ENCODE measurements at places on chromosomes 6 and 20. TPM values are rescaled to one million over a fixed set of nuclear protein-coding genes. Genes with fewer than 3 reads are reported as not detected.

GRCh38 chr6:56242346-56242745, 5.0 kb downstream of the COL21A1 start:
- no peak for DNase-seq

Gene MOXD1
- polyA plus RNA-seq: 55.9 TPM

- no peak for DNase-seq
Measured at GRCh38 chr6:105121981-105122380, 57.8 kb downstream of the POPDC3 start.

Gene CFB
- 14.0 TPM for polyA plus RNA-seq

DNA sequence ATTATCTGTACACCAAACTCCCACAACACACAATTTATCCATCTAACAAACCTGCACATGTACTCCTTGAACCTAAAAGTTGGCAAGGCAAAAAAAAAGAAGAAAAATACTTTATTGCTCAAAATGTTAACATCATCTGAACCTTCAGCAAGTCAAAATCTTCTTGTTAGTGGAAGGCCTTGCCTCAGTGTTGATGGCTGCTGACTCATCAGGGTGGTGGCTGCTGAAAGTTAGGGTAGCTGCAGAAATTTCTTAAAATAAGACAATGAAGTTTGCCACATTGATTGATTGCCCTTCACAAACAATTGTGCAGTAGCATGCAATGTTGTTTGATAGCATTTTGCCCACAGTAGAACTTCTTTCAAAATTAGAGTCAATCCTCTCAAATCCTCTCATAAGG, 2.7 kb upstream of the WFDC11 start:
- DNase-seq: no peak

- DNase-seq: no peak
Measured at GRCh38 chr6:148989585-148989984, 242.8 kb downstream of the UST start.

GRCh38 chr6:100237821-100238220, 226.9 kb downstream of the SIM1 start:
- no peak for DNase-seq

GRCh38 chr6:155040901-155041650, 46.0 kb downstream of the TIAM2 start:
- DNase-seq: no peak

Gene PM20D2
- polyA plus RNA-seq: 4.6 TPM

DNA sequence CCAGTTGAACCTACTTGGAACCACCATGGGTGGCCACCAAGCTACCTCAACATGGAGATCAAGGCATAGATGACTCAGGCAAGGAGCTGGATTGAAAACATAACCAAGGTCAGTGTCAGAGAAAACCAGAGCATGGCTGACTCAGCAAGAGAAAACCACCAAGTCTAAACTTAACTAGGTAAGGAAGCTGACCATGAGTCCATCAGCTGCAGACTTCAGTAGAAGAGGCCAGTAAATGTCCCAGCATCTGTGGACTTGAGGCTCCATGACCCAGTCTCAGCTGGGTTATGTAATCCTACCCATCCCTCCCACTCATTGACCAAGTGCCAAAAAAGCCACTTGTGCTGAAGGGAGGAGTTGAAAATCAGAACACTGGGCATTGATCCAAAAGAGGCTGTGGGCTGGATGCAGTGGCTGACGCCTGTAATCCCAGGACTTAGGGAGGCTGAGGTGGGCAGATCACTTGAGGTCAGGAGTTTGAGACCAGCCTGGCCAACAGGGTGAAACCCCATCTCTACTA, 93.7 kb upstream of the CBLN4 start:
- DNase-seq: no peak

Gene SLA2
- not detected for polyA plus RNA-seq

DNA sequence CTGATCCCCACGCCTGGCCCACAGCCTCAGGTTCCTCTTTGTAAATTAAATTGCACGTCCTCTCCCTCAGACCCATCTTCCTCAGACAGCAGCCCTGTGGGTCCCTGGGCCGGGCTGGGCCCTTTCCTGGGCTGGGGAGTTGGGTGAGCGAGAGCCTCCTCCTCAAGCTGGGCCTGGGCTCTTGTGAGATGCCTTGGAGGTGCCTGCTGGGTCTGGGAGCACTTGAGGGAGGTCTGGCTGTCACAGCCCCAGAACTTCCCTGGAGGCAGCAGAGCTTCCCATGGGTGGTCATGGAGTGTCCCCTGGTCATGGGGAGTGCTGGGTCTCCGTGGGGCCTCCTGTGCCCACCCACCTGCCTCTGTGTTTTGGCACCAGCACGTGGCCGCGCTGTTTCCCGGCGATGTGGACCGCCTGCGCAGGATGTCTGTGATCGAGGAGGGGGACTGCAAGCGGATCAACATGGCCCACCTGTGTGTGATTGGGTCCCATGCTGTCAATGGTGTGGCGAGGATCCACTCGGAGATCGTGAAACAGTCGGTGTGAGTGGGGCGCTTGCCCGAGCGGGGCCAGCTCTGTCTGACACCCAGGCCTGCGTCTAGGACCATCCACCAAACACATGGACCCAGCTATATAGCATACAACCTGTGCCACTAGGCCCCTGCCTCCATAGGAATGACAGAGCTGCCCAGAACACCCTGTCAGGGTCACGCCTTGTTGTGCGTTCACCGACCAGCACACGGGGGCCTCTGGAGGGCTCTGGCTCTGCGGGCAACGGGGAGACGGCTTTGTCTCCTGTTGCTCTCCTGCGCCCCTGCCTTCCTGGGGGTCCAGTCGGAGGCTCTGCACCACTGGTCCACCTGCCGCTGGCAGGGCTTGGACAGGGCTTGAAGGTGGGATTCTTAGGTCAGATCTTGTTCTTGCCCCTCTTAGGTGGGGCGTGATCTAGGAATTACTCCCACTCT, 33.0 kb downstream of the PYGB start:
- no peak for DNase-seq

Gene GSTA2
- polyA plus RNA-seq: not detected

Gene NMBR
- 0.15 TPM for polyA plus RNA-seq

Gene CCM2L
- not detected for polyA plus RNA-seq

Data from AG04450 (cell line).